Activated CD4-positive, alpha-beta memory T cell treated with anti-CD3 and anti-CD28 coated beads for 36 hours (primary cell): ENCODE measurements at places on chromosomes 6 and 20. TPM values are rescaled to one million over a fixed set of nuclear protein-coding genes. Genes with fewer than 3 reads are reported as not detected.
A peak's percentile ranks its signal among the peaks of the same experiment; 100 is the strongest.

WFDC2 gene
- total RNA-seq: 0.92 TPM

DNA sequence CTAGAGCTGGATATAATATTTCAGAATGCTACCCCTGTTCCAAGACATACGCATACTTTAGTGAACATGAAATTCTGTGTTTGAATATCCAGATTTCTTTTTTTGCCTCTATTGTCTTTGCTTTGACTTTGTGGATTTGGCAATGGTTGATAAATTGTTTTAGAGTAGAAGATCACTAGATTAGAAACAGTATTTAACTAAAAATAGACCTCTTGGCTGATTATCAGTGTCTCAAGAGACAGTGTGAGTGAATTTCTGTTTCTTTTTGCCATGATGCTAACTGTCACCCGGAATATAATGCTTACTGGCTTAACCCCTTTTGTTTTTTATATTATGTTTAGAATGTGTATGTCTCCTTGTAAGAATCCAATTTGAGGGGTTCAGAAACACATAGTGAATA lies 102.5 kb downstream of the PLCB1 start:
- no peak overlapping the region for H3K27ac ChIP-seq
- H3K4me1 ChIP-seq: no peaks in the 10 kb centered on the region
- H3K4me3 ChIP-seq: no peak overlapping the region
- no peak for DNase-seq
- no peaks in the 10 kb centered on the region for H3K36me3 ChIP-seq

- H3K4me3 ChIP-seq: no peak overlapping the region
- peaks cover 5% of the 10 kb centered on the region for H3K36me3 ChIP-seq
- H3K4me1 ChIP-seq: peaks cover 2% of the 10 kb centered on the region
- no peak overlapping the region for H3K27ac ChIP-seq
Observed at GRCh38 chr6:131730264-131730663, 19.4 kb upstream of the CTAGE9 start.

DNA sequence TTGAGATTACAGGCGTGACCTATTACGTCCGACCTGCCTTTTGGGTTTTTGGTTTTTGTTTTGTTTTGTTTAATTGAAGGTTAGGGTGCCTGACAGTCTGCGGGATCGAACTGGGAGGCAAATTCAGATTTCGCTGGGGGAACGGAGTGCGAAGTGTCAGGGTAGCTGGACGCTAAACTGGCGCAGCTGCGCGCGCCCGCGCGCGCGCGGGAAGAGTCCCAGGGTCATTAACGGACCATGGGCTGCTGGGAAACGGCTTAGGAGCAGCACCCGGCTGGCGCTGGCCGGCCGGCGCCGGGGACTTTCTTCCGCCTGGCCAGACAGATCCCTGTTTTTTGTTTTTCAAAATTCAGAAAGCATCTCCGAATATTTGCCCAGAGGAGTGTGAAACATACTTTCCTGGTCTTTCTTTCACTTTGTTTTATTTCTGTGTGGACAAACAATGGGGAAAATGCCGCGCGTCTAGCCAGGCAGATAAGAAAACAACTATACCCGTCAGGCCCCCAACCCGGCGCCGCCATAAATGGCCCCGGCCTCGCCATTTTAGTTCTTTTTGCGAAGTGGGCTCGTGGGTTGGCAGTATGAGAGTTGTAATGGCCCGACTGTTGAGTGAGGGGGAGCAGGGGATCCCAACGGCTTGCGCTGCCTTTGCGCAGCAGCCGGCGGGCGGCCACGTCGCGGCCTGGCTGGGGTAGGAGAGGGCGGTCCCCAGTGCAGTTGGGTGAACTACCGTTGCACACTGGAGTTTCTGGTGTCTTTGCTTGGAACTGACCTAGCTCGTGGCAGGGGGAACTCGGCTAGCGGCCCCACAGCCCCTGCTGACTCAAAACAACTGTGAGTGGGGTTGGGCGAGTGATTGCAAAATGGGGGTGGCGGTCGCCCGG lies 7.1 kb downstream of the HSPA1B start:
- peak overlapping the region; percentile 97 for H3K27ac ChIP-seq
- no peaks in the 10 kb centered on the region for H3K27me3 ChIP-seq
- H3K4me3 ChIP-seq: peak overlapping the region; percentile 97

EYS gene
- not detected for total RNA-seq

OPN5 gene
- not detected for total RNA-seq

DNA sequence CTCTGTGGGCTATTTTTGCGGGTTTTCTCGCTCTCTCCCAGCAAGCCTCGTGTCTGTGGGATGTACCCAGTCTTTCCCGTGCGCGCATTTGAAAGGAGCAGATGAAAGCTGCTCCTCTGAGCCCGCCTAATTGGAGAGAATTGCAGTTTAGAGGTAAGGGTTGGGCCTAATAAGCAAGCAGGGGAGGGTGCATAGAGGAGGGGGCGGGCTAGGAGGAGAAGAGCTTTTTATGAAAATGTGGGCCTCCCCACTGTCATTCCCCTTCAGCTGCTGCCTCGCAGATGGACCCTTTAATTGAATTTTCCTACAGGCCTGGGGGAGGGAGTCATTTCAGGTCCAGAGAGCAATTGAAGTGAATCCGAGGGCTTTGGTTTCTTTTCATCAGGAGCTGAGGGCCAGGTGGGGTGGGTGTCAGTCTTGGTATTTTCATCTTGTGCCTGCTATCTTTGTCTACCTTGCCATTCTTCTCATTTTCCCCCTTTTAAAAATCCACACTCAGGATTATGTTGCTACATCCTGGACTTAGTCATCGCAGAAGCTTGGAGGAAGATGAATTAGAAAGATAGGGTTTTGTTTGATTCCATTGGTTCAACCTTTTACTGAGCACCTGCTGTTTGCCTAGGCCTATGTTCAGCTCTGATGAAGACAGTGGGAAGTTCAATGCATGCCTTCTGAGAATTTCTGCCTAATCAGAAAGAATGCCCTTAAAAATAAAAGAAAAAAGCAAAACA lies 423.4 kb downstream of the CD83 start:
- H3K27ac ChIP-seq: no peak overlapping the region
- H3K36me3 ChIP-seq: no peaks in the 10 kb centered on the region
- H3K27me3 ChIP-seq: no peaks in the 10 kb centered on the region
- no peak overlapping the region for H3K4me3 ChIP-seq

- H3K4me3 ChIP-seq: no peak overlapping the region
- H3K27me3 ChIP-seq: peaks cover 7% of the 10 kb centered on the region
- DNase-seq: no peak
- H3K4me1 ChIP-seq: no peaks in the 10 kb centered on the region
- no peak overlapping the region for H3K27ac ChIP-seq
Observed at GRCh38 chr6:163181666-163182180, 232.8 kb upstream of the QKI start.

BPIFB4 gene
- total RNA-seq: not detected

GRCh38 chr20:49753133-49753532 lies 39.5 kb upstream of the B4GALT5 start:
- no peak overlapping the region for H3K4me3 ChIP-seq
- peaks cover 6% of the 10 kb centered on the region for H3K4me1 ChIP-seq
- H3K27ac ChIP-seq: no peak overlapping the region
- H3K27me3 ChIP-seq: peaks cover 24% of the 10 kb centered on the region
- no peak for DNase-seq

NQO2 gene
- 38.9 TPM for total RNA-seq

DUSP15 gene
- not detected for total RNA-seq

DNA sequence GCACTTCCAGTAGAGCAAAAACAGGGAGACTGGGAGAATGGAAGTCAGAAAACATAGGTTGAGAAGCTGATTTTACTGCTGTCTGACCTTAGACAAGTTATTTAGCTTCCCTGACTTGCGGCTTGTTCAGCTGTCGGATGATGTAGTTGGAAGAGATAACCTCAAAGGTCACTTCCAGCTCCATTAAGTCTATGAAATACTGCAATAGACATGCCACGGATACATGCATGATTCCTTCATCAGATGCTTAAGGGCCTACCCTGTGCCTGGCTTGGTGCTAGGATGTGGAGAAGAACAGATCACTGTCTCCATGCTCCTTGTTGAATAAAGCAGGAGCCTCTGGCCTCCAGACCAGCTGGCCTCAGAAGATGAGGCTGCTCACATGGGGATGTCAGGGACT lies 43.7 kb downstream of the FYN start:
- no peak for DNase-seq
- H3K4me1 ChIP-seq: peaks cover 91% of the 10 kb centered on the region
- H3K27ac ChIP-seq: no peak overlapping the region
- H3K27me3 ChIP-seq: no peaks in the 10 kb centered on the region

- no peaks in the 10 kb centered on the region for H3K27me3 ChIP-seq
- H3K27ac ChIP-seq: no peak overlapping the region
- DNase-seq: no peak
- no peak overlapping the region for H3K4me3 ChIP-seq
- peaks cover 63% of the 10 kb centered on the region for H3K36me3 ChIP-seq
Observed at GRCh38 chr6:17630511-17631073, 30.5 kb downstream of the FAM8A1 start.

DNA sequence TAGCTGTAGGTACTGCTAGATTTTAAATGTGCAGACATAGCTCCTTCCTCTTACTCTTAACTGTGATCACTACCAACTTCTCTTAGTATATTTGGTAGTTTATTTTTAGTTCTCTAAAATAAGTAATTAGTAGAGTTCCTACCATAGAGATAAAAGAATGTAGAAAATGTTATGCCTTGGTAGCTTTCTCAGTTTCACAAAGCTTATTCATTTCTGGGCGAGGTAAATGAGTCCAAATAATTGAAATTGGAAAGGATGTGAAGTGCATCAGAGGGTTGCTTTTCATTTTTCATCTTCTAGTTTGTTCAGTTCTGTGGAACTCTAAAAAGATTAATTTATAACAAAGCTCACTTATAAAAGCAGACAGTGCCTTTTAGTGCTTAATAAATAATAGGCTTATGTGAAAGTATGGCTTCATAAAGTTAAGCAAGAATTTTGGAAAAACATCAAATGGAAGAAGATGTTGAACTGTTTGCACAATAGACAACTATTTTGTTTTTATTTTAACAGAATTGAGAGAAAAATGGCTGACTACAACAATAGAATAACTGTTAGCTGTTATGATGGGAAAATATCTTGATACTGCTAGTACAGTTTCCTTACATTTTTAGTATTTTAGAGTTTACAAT lies 303.7 kb downstream of the UTRN start:
- H3K27ac ChIP-seq: no peak overlapping the region
- peaks cover 19% of the 10 kb centered on the region for H3K4me1 ChIP-seq
- no peak for DNase-seq
- no peak overlapping the region for H3K4me3 ChIP-seq
- peaks cover 6% of the 10 kb centered on the region for H3K36me3 ChIP-seq
- H3K27me3 ChIP-seq: no peaks in the 10 kb centered on the region

DNA sequence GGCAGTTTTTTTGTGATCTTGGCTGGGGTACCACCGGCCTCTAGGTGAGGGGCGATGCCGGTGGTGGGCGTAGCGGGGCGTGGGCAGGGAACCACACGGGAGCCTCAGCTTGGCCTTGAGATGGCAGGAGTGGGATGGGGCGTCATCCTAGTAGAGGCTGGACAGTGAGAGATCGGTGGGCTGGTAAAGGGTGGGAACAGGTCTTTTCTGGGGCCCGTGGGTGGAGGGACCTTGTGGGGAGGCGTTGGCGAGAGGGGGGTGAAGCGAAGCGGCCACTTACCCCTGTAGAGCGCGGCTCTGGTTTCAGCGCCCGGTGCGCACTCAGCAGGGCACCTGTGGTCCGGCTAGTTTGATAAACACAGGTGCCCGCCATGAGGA lies 12.0 kb downstream of the ITPR3 start:
- peaks cover 64% of the 10 kb centered on the region for H3K4me1 ChIP-seq
- peaks cover 2% of the 10 kb centered on the region for H3K36me3 ChIP-seq
- DNase-seq: no peak
- H3K27me3 ChIP-seq: no peaks in the 10 kb centered on the region

EFCAB8 gene
- total RNA-seq: 0.24 TPM

- no peak overlapping the region for H3K4me3 ChIP-seq
- H3K27ac ChIP-seq: no peak overlapping the region
- H3K27me3 ChIP-seq: no peaks in the 10 kb centered on the region
- no peaks in the 10 kb centered on the region for H3K36me3 ChIP-seq
Observed at GRCh38 chr6:120272038-120272437, 922.5 kb upstream of the MAN1A1 start.

- no peak overlapping the region for H3K4me3 ChIP-seq
- H3K4me1 ChIP-seq: no peaks in the 10 kb centered on the region
- no peak overlapping the region for H3K27ac ChIP-seq
- no peaks in the 10 kb centered on the region for H3K27me3 ChIP-seq
- DNase-seq: no peak
Observed at GRCh38 chr20:15656124-15656523, 917.1 kb downstream of the KIF16B start.

SLC22A23 gene
- 0.90 TPM for total RNA-seq

ZNF318 gene
- total RNA-seq: 12.7 TPM

- peaks cover 49% of the 10 kb centered on the region for H3K36me3 ChIP-seq
Observed at GRCh38 chr6:34425132-34425497, 754 bp downstream of the RPS10 start.

MLN gene
- total RNA-seq: not detected

DNA sequence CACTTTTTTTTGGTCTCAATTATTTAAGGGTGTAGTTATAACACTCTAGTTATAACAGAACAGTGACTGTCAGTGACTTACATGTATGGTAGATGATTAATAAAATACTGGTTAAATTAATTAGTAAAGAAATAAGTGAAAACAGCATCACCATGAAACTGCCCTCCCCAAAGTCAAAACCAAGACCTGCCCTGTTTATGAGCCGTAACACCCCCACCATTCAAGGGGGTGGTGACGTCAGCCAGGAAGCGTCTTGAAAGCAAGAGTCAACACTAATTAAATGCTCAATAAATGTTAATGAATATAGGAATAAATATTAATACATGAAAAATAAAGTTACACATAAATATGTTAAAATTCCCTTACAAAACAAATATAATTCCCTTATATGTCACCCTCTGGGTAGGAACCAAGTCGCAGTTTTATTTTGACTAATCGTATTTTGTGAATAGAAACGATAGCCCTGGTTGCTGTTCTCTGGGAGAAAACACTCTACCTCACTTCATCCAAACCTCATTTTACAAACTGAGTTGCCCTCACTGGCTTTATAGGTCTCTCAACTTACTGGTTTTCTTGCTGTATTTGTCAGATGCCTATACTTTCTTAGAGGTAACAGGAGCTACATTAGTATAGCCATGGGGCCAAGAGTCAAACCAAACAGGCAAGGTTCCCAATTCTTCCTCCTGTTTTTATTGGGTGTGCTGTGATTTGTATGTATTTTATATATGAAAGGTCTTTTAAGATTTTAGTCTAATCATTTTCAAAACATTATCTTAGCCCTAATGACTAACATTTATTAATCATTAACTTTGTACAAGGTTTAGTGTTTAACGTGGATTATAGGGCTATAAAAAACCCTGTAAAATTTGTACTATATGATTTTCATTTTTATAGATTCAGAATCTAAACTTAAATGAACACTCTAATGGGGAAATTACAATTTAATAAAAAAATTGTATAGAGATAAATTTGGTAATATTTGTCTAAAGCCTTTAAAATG lies 227.9 kb upstream of the IRAK1BP1 start:
- no peak overlapping the region for H3K27ac ChIP-seq
- H3K4me1 ChIP-seq: no peaks in the 10 kb centered on the region
- no peak overlapping the region for H3K4me3 ChIP-seq

- no peaks in the 10 kb centered on the region for H3K36me3 ChIP-seq
- peaks cover 32% of the 10 kb centered on the region for H3K4me1 ChIP-seq
- peak overlapping the region; percentile 34 for H3K4me3 ChIP-seq
- peak; percentile 75 for DNase-seq
- no peak overlapping the region for H3K27ac ChIP-seq
Observed at GRCh38 chr6:30450909-30451841, 38.1 kb upstream of the HLA-E start.

GRCh38 chr6:134389129-134389528 lies 71.2 kb upstream of the SGK1 start:
- H3K4me1 ChIP-seq: no peaks in the 10 kb centered on the region
- H3K27ac ChIP-seq: no peak overlapping the region
- no peak overlapping the region for H3K4me3 ChIP-seq
- H3K36me3 ChIP-seq: no peaks in the 10 kb centered on the region

GRCh38 chr6:113632220-113632864 lies 224.8 kb upstream of the MARCKS start:
- H3K36me3 ChIP-seq: no peaks in the 10 kb centered on the region
- peak; percentile 77 for DNase-seq
- H3K4me3 ChIP-seq: peak overlapping the region; percentile 54
- H3K4me1 ChIP-seq: peaks cover 52% of the 10 kb centered on the region
- H3K27me3 ChIP-seq: no peaks in the 10 kb centered on the region
- H3K27ac ChIP-seq: peak overlapping the region; percentile 72
